ENCODE measurements at places on chromosomes 12 and 14. TPM values are rescaled to one million over a fixed set of nuclear protein-coding genes. Genes with fewer than 3 reads are reported as not detected.

DPY19L2 gene
- 0.93 TPM for total RNA-seq

GPRC5A gene
- total RNA-seq, result not detected

NEUROD4 gene
- total RNA-seq, result 0.09 TPM

GRCh38 chr12:111168009-111168900 is 200.6 kb downstream of the PHETA1 start:
- no peak for DNase-seq
